ENCODE measurements at places on chromosomes 2 and 18.

GRCh38 chr2:66364495-66365333, 70.2 kb upstream of the MEIS1 start:
- DNase-seq, result no peak

DNA sequence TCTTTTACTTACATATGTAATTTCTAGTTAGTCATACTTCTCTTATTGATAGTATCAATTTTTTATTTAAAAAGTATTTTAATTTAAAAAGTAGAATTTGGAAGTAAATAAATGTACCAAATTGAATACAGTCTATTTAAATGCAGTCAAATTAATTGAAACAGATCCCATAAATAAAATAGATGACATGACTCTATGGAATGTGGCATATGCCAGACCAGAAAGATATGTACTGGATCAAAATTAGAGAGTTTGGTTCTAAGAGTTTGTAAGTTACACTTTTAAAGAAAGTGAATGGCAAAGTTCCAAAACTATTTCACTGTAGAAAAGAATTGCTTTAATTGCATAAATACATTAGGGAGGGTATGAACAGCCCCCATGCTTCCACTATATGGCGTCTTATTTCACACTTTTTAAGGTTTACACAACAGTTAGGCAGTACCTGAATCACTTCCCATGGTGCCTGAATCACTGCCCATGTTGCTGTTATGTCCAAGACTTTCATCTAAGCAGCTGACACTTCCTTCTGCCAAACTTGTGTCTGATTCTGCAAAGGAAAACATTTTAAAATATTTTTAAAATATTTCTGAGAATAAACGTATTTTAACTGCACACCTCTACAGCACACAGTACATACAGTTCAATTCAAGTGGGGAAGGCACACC, 25.2 kb downstream of the IFIH1 start:
- DNase-seq, result no peak

- no peak for DNase-seq
Measured at GRCh38 chr18:1513519-1513918, 608.8 kb downstream of the ADCYAP1 start.

- DNase-seq, result no peak
Measured at GRCh38 chr18:12625241-12625640, 32.7 kb downstream of the SPIRE1 start.

DNA sequence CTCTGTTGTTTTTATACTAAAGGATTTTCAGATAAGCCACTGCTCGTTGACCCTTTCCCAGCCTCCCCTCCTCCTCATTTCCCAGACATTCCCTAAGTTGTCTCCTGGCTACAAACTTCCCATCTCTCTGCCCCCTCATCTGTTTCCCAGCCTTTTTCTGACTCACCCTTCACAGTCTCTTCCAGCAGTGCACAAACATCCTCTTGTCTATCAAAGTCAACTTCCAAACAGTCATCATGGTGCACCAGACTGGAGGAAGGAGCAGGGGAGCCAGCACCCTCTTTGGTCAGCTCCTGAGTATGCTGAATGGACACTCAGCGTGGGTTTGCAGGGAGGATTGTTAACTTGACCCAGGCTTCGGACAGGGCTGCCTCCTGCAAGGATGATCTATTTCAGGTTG, 26.6 kb upstream of the SPRED2 start:
- DNase-seq, result no peak

GRCh38 chr2:207674826-207675225, 36.6 kb upstream of the CCNYL1 start:
- no peak for DNase-seq

- no peak for DNase-seq
Measured at GRCh38 chr2:96308248-96308647, 2.9 kb upstream of the SNRNP200 start.

- DNase-seq, result no peak
Measured at GRCh38 chr2:235909358-235909757, 258.8 kb downstream of the GBX2 start.

- DNase-seq, result peak; percentile 48
Measured at GRCh38 chr2:17879137-17879912, 858 bp downstream of the KCNS3 start.
